ENCODE measurements at places on chromosomes 5 and 9.

GRCh38 chr9:99249619-99250018 lies 27.5 kb downstream of the SEC61B start:
- no peak for DNase-seq

DNA sequence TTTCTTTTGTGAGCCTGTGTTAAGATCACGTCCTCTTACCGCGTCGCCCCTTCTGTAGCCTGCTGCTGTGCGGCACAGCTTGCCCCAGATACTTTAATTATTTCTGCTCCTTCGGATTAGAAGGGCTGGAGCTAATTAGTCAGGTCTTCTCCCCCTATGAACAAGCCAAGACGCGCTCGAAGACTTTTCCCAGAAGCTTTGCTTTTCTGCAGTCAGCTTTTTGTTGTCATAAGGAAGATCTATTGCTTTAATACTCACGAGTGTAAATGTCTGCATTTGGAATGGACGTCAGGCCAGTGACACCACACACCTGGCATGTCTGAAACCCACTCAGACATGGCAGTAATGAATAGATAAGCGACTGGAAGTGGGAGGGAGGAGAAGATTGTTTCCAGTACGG lies 37.0 kb downstream of the PRUNE2 start:
- peak; percentile 20 for DNase-seq

DNA sequence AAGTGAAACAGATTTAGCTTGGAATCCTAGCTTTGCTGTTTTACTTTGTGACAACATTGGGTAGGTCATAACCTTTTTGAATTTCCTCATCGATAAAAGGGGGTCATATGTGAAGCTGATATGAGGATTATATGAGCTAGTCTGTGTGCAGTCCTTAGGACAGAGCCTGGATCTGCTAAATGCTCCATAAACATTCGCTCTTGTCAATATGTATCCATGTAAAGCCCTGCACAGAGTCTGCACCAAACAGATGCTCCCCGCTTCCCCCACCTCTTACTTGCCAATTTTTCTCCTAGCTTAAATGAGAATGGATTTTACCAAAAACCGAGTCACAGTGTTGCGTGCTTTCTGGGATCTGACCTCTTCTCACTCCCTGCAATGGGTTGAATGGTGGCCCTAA lies 5.4 kb downstream of the ANKRD55 start:
- no peak for DNase-seq

GRCh38 chr9:122151267-122151828 lies 8.2 kb downstream of the NDUFA8 start:
- no peak for DNase-seq

DNA sequence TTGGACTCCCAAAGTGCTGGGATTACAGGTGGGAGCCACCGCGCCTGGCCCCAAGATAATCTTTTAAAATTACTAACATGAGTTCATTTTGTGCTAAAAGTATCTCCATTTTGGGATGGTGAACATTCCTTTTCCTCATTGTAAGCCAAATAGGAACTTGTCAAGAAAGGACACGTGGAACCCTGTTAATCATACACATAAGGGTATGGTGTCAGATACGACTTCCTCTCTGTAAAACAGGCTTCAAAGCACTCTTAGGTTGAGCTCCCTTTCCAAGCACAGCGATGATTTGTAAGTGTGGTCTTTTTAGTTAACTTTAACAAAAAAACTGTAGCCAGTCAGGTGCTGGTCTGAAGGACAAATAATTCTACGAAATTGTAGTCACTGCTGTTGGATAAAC lies 132.7 kb downstream of the UNC13B start:
- no peak for DNase-seq

- DNase-seq, result no peak
Measured at GRCh38 chr5:69011910-69012309, 81.9 kb upstream of the SLC30A5 start.
